SHP77 treated with DMSO at 0.1 percent for 48 hours (cell line): ENCODE measurements at places on chromosomes 4 and X.

DNA sequence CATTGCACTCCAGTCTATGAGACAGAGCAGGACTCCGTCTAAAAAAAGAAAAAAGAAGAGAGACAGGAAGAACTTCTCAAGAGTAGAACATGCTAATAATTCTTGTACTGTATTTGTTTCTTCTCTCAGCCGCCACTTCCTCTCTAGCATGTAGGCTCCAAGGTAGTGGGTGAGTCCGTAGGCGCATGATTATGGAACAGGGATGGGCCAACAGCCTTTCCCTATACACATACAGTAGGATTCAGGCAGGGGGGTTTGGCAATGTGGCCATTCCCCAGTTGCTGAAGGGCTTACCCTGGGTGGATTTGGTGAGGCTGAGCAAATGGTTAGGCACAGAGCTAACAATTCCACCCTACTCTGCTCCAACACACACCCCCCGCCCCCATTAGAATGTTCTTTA, 35.0 kb upstream of the APLN start:
- no peak for DNase-seq

- no peak for DNase-seq
These were observed 17.2 kb downstream of the FAM13A start for GRCh38 chr4:89039730-89040338.

DNA sequence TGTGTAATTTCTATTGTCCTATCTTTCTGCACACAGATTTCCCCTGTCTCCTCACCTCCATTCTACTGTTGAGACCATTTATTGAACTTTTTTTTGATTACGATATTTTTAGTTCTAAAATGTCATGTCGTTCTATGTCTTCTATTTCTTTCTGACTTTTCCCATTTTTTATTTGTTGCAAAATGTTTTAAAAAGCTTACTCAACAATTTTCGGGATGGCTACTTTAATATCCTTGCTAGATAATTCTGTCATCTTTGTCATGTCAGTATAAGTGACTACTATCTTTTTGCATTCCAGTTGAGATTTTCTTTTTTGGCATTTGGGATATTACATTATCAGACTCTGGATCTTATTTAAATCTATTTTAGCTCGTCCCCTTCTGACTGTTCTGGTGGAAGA, 7.5 kb upstream of the DMD start:
- no peak for DNase-seq

DNA sequence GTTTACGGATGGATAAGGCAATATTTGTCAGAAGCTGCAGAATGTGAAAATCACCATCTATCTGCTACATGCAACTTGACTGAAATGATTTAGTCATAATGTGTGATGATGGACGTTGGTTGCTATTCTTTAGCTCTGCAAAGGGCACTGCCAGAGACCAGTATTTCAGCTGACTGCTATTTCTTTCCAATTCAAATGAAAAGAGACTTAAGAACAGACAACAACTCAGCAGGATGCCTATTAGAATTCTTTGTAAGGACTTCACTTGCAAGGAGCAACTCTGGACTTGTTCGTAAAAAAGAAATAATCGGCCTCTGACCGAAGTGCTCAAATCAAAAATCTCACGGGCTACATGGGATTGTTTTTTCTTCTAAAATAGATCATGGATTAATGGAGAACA, 262.7 kb downstream of the DHX15 start:
- no peak for DNase-seq

DNA sequence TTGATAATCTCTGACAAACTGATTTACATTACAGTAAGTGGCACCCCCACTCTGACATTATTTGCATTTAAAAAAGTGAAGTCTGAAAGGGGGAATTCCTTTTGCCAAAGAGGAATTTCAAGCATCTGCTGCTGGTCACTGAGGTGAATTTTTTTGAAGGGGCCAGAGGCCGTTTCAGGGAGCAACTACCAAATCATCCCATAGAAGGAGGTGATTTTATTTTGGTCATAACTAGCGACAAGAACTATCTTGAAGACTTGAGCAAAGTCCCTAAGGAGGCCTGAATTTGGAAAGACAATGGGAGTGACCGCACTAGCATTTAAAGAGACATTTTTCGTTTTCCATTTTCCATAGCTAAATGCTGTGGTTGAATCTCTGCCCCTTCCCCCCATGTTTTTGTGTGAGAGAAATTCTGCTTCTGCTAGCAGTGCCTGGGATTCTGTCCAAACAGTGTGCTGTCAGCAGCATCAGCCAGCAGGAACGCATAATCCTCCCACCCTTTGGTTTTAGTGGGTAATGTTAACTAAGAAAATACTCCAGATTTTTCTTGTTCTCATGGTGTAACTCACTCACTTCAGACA, 110.1 kb upstream of the MED14 start:
- DNase-seq: no peak

DNA sequence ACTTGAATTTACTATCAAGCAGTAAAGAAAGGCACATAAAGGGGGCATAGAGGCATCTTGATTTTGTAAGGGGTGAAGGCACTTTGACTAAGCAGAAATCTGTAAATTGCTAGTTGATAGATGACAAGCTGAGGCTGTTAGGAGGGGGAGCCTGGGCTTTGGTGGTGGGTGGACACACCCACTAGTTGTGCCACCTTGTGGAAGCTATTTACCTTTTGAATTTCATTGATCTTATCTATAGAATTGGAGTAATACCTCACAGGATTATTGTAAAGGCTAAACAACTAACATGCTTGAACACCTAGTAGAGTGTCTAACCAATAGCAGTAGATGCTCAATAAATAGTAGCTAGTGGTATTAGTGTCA, 142.8 kb upstream of the KCNIP4 start:
- DNase-seq: no peak

- no peak for DNase-seq
These were observed 2073.4 kb downstream of the ARAP2 start for GRCh38 chr4:34170946-34171345.

GRCh38 chr4:72286185-72286584, 254.4 kb downstream of the NPFFR2 start:
- DNase-seq: peak; percentile 11

GRCh38 chrX:24619647-24620046, 27.5 kb downstream of the PCYT1B start:
- no peak for DNase-seq

DNA sequence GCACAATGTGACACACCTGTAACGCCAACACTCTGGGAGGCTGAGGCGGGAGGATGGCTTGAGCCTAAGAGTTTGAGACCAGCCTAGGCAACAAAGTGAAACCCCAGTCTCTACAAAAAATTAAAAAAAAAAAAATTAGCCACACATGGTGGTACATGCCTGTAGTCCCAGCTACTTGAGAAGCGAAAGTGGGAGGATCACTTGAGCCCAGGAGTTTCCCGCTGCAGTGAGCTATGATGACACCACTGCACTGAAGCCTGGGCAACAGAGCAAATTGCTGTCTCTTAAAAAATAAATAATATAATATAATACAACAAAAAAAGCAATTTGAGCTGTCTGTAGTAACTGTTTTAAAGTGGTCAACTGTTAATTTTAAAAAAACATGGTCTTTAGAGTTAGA, 13.2 kb downstream of the SPOCK3 start:
- no peak for DNase-seq

DNA sequence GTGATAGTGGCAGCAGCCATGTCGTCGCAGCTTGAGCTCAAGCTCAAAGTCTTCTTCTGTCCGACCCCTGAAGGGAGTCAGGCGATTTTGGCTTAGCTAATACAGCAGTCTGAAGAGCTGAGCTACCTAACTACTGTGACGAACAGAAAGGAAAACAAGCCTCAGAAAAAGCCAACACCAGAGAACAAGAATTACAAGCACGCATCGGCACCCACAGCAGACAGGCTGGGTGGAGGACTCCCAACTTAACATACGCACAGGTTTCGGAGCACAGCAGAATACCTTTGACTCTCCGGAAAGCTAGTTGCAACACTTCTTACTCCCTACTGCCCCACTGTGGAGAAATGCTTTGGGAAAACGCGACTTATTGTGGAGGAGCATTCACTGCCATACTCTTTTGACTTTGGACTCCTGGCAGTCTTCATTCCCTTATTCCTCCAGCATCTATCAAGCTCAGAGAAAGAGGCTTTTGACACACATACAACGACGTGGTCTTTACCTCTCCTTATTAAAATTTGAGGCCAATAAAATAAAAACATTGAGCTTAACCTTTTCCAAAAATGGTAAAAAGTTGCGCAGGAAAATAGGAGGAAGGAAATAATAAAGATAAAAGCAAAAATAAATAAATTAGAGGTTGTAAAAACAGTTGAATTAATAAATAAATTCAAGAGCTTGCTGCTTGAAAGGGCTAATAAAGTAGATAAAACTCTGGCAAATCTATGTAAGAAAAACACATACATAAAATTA, 41.3 kb upstream of the GPC3 start:
- DNase-seq: no peak

DNA sequence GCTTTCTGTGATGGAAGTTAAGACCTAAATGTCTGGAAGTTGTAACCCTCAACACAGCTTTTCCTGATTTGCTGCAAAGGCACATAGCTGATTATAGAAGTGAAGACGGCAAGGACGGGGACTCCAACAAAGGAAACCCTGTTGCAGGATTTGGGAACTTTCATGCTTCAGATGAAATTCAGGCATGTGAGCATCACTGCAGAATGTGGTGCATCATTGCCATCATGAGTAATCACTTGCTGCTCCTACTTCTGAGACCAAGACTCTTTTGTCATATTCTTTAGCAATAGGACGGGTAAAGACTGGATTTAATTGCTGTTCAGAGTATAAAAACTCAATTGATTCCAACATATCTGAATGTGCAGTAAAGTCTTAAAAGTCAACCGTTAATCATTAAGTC, 35.8 kb downstream of the YIPF6 start:
- DNase-seq: no peak

- DNase-seq: no peak
These were observed 95.9 kb downstream of the CFAP299 start for GRCh38 chr4:80431203-80431965.

- DNase-seq: no peak
These were observed 5.6 kb downstream of the ZFP92 start for GRCh38 chrX:153416781-153417450.

- DNase-seq: no peak
These were observed 227.7 kb downstream of the BCOR start for GRCh38 chrX:39869846-39870601.

DNA sequence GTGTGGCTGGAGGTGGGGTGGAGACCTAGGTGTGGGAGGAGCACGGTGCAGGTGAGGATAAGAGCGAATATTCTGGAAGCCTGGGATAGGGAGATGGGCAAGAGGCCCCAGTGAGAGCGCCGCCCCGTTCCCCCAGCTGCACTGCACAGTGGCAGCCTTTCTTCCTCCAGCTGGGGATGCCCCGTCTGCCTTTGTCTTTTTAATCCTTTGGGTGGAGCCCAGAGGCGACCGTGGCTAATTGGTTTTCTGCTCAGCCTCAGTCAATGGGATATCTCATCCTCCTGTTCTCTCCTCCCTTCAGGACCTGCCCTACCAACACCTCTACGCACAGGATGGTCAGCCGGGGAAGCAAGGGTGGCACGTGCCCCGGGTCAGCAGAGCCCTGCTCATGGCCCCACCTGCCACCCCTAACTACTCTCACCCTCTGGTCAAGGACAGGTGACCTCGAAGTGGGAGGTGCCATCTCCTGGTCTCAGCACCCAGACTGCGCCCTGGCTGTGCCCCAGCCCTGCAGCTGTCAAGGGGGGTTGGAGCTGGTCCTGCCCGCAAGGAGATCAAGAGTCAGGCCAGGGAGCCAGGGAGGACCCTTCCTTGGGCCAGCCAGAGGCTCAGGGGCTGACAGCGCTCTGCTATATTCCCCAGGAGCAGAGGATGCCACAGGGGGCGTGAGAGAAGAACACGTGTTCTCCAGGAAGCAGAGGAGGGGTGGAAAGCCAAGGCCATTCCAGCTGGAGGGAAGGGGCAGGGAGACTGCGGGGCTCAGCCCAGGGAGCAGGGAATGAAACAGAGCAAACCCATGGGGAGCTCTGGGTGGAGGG, 64.0 kb downstream of the ADRA2C start:
- no peak for DNase-seq

- no peak for DNase-seq
These were observed 850.4 kb downstream of the STIM2 start for GRCh38 chr4:27711041-27711440.

DNA sequence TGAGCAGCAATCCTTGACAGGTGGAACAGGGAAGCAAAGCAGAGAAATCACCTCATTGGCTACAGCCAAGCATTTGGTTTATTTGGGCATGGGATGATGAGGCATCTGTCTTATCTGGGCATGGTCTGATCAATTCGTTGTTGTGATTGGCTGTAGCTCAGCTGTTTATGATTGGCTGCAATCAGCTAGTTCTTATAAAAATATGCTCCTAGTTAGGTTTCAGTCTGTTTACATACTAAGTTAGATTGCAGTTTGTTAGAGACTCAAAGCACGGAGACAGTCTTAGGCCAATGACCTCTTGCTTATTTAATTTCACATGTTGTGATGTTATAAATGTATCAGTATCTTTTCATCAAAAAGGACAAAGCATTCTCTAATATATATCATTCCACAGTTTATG, 312.0 kb downstream of the PDGFC start:
- DNase-seq: no peak

DNA sequence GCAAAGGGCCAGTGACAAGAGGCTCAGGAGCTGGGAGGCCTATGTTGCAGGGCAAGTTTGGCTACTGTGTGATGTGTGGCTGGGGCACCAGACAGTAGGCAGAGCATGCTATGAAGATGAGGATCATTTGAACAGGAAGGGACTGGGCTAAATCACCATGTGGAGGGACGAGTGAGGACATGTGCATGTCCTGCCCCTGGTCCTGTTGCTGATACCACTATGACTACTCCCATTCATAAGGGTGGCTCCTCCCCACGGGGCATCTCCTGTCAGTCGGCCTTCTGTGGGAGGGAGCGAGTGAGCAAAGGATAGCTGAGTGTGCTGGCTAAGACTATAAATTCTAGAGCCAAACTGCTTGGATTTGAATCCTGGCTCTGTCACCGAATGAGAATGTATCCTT, 139.2 kb downstream of the TMEM164 start:
- DNase-seq: no peak

- no peak for DNase-seq
These were observed 254.2 kb upstream of the NWD2 start for GRCh38 chr4:36990128-36990872.

DNA sequence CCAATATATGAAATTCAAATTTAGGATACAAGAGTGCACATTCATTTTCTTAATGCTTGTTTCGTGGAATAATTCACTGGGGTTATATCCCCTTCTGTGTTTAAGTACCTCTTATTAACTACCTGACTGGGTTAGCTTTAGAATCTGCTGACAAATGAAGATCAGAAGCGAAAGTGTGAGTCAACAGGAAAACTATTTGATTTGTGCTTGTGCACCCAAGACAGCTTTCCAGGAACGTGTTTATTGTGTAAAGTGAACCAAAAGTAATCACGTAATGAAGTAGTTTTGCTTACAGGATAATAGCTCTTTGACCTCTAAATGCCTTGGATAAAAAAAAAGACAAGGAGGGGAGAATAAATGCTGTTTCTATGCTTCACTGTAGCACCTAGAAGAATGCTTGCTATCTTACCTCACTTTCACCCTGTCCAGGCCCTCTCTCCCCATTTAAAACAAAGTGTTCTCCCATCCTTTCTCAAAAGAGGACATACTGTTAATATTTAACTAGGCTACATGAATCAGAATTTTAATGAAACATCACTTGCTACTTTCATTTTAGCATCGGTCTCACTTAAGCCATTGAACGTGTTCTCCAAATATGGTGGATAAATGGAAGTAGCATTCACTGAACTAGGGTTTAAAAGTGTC, 141.9 kb downstream of the THOC2 start:
- no peak for DNase-seq
